ENCODE measurements at places on chromosomes 4 and X.

DNA sequence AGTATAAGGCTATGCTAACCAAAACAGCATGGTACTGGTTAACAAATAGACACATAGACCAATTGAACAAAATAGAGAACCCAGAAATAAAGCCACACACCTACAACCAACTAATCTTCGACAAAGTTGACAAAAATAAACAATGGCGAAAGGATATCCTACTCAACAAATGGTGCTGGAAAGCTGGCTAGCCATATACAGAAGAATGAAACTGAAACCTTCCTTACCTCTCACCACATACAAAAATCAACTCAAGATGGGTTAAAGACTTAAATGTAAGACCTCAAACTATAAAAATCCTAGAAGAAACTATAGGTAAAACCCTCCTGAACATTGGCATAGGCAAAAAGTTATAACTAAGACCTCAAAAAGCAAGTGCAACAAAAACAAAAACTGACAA is 47.2 kb downstream of the RAB28 start:
- no peak for DNase-seq

DNA sequence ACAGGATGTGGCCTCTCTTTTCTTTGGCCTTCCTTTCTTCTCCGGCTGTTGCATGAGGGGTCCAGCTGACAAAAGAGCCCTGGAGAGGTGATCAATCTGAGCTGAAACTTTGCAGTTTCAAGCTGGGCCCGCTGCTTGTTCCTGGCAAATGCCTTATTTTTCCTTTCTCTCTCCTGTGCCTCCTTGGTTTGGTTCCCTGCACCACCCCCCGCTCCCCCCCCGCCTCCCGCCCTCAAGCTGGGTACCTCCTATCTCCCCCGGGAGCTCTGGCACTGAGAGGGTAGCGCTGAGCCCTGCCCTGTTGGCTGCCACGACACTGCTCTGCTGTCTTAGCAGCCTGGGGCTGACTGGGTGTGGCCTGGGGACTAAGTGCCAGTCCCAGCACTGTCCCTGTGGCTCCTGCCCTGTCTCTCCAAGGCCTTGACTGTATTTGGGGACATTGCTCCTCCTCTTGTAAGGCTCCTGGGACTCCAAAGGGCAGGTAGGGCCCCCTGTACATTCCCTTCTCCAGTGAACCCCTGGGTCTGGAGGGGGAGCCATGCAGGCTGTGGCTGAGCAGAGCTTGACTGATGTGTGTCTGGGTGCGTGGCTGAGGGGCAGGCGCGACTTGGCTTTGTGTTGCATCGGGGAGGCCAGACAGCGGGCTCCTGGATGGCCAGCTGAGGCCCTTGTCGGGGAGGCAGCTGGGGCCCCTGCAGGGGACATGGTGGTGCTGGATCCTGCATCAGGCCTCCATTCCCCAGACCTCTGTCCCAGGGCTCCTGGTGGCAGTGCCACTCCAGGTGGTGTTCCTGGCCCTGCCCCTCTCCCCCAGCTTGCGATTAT is 1.1 kb downstream of the PLXNA3 start:
- DNase-seq, result no peak

GRCh38 chrX:17527922-17528321 is 152.9 kb downstream of the NHS start:
- DNase-seq, result no peak

DNA sequence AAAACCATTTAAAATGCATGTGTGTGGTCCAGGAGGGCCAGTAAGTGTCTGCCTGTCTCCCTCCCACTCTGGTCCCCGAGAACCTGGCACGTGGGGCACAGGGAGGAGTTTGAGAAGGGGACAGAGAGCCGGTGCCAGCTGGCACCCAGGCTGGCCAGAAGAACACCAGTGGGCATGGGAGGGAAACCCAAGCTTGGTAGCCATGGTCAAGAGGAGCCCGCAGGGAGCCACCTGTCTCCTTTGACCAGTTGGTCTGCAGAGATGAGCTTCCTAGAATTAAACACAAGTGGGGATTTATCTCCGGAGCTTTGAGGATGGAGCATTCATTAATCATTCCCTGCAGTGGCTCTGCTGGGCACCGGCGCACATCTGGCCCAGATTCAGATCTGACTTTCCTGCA is 41.6 kb downstream of the HMX1 start:
- no peak for DNase-seq

GRCh38 chr4:149076401-149076800 is 634.2 kb upstream of the NR3C2 start:
- DNase-seq, result no peak

GRCh38 chr4:2363056-2363721 is 55.3 kb downstream of the ZFYVE28 start:
- no peak for DNase-seq

DNA sequence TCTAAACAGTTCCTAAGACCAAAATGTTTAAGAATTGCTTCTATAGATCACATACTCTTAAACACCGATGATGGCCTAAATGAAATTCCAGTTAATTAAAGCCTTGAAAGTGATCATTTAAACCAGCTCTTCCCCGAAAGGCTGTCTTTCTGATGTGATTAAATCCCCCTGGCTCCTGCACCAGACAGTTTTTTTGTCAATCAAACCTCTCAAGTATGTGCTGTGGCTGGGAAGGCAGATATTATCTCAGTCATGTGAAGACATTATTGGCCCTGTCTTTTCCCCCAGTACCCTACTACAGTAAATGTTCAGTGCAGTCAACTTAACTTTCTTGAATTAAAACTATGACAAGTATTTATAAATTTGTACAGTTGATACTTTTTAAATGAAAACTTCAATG is 121.0 kb upstream of the MYOZ2 start:
- DNase-seq, result no peak

DNA sequence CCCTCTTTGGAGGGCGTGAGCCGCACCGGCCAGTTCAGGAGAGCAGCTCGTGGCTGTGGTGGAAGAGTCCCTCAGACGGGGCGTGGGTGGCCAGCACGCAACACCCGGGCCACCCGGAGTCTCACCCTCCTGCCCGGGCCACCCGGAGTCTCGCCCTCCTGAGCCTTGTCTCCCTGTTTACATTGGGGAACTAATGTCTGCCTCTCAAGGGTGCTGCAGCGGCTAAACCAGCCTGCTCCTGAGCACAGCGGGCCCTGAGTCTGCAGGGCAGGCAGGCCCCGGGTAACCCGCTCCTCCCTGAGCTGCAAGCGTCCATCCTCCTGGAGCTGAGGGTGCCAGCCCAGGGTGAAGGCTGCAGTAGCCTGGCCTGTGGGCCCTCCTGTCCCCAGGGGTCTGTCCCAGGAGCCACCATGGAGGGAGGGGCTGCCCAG is 3.0 kb downstream of the PDE6B start:
- DNase-seq, result no peak

DNA sequence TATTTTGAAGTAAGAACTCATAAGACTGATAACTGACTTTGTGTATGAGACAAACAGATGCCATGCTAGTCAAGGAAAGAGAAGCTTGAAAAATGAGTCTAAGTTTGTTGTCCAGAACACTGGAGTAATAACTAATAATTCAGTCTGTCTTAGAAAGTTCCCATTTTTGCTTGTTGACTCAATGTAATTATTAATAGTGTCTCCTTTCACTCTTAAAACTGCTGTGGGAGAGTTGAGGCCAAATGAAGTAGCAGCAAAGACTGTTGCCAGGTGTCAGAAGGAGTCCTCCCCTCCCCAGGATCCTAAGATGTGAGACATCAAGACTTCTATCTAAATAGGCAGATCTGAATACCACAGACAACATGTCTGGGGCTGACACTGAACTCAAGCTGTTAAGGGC is 20.8 kb upstream of the FAM13A start:
- DNase-seq, result no peak

GRCh38 chr4:128322986-128323385 is 35.4 kb upstream of the PGRMC2 start:
- DNase-seq, result no peak

GRCh38 chrX:45743081-45743533 is 542.4 kb upstream of the DIPK2B start:
- no peak for DNase-seq

GRCh38 chr4:10115797-10116568 is 616 bp downstream of the WDR1 start:
- no peak for DNase-seq

- no peak for DNase-seq
Measured at GRCh38 chrX:136210243-136210642, 41.0 kb downstream of the MAP7D3 start.

DNA sequence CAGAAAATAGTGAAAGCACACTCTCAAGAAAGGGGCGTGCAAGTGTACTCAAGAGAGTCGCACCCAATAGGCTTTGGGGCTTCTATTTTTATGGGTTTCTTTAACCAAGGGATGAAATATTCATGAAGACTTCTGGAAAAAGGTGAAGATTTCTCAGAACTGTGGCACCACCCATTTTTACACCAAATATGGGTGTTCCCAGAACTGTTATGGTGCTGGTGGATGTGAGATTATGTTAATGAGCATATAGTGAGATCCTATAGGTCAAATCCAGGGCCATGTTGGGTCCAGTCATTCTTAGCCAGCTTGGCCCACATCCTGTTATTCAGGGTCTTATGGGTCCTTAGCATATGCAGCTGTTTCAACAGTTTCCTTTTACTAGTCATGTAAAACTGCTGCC is 61.0 kb upstream of the SMIM10 start:
- no peak for DNase-seq

DNA sequence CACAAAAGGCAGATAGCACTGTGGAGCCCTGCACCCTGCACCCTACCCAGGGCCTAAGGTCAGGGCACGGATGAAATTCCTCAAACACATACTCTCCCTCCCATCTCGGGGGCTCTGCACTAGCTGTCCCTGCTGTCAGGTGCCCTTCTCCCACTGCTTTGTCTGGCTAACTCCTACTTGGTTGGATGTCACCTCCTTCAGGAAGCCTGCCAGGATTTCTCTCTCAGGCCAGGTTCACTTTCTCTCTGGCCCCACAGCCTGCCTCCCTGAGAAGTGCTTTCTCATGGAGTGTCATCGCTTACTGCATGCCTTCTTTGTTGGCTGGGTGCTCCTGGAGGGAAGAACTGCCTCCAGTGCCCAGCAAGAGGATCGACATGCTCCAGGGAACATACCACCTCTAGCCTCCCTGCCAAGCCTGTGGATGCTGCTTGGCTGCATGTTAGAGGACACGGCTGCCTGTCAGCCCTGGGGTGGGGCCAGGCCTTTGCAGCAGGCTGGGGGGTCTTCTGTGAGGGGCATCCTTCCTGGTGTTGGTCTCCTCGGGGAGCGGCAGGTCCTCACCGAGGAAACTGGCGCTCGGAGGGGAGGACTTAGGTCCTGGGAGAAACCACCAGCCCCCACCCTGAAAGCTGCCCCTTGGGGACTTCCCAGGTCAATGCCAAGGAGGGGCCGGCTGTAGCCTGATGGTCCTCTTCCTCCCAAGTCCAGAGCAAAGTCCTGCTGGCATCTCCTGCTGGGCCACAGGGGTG is 15.0 kb downstream of the ABLIM2 start:
- no peak for DNase-seq

GRCh38 chrX:37608156-37608555 is 36.7 kb downstream of the LANCL3 start:
- DNase-seq, result no peak

GRCh38 chr4:26999689-27000088 is 139.0 kb downstream of the STIM2 start:
- DNase-seq, result no peak

GRCh38 chr4:96521046-96521536 is 681.2 kb downstream of the PDHA2 start:
- DNase-seq, result no peak

- no peak for DNase-seq
Measured at GRCh38 chrX:78029663-78030062, 60.2 kb upstream of the PGAM4 start.

DNA sequence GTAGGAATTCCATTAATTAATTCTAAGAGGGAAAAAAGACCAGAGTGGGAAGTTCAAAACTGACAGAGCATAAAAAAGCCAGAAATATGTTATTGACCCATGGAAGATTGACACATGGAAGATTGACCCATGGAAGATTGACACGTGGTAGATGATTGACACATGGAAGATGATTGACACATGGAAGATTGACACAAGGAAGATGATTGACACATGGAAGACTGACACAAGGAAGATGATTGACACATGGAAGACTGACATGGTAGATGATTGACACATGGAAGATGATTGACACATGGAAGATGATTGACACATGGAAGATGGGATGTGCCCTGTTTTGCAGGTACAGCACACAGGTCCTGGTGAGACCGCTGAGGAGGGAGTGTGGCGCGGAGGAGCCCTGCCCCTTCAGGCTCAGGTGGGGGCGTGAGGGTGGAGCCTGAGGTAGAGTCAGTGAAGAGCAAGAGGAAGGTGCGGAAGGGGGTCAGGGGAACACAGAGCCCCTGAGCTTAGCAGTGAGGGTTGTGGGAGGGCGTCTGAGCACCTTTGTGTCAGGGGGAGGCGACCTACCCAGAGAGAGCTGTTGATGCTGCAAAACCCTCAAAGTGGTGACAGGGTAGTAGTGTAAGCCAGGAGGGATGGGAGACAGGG is 15.8 kb upstream of the PDE6B start:
- no peak for DNase-seq

- DNase-seq, result no peak
Measured at GRCh38 chrX:44036336-44036735, 63.1 kb upstream of the NDP start.

DNA sequence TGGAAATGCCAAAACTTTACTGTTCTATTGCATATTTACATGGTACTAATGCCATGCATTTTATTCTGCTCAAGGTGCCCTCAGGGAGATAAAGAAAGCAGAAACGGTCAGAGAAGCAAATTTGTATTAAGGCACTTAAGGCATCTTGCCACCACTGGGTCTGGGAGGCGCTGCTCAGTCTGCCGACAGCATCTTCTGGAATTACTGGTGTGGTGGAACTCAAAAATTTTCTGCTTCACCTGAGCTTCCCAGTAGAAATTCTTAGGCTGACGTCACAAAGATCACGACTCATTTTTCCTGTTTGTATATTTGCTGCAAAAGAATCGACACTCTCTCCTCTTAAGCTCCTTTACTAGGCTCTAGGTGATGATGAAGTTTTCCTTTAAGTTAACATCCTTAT is 3.0 kb downstream of the RASSF6 start:
- DNase-seq, result no peak

- DNase-seq, result no peak
Measured at GRCh38 chrX:21666679-21667078, 8.5 kb upstream of the KLHL34 start.

- DNase-seq, result no peak
Measured at GRCh38 chr4:89000844-89001360, 56.1 kb downstream of the FAM13A start.

- DNase-seq, result no peak
Measured at GRCh38 chr4:113607147-113607720, 154.3 kb downstream of the CAMK2D start.

DNA sequence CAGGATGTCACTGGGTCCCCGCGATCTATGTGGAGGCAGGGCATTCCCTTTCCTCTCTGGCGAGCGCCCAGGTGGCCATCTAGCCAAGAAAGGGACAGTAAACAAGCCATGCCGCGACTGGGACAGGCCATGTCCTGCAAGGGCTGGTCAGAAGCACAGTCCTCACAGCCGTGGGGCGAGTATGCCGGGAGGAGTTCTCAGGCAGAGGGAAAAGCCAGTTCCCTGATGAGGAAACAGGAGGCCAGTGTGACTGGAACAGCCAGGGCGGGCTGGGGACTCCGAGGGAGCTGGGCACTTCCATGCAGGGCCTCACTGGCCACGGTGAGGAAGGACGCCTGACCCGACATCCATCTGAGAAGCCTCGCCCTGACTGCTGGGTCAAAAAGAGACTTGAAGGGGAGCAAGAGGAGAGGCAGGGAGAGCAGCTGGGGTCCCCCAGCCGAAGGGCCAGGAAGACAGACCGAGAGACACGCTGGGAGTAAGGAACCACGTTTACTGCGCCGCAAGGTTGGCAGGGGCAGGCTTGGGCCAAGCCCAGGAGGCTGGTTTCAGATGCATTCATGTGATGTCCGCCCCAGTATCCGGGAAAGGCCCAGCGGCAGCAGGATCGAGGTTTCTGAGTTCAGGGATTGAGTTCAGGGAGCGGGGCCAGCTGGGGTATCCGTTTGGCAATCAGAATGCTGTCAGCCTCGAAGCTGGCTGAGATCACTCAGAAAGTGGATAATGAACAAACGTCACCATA is 15.0 kb downstream of the CFAP99 start:
- DNase-seq, result no peak

Data from activated CD4-positive, alpha-beta T cell treated with anti-CD3 and anti-CD28 coated beads, Interleukin-2, amount 50 U/mL, for 24 hours (primary cell).